ENCODE measurements at places on chromosomes 2 and 18.

GRCh38 chr2:46388881-46389280 lies 90.5 kb upstream of the TMEM247 start:
- no peak for DNase-seq

GRCh38 chr2:228447266-228447915 lies 265.9 kb upstream of the SPHKAP start:
- no peak for DNase-seq

GRCh38 chr18:3758531-3758930 lies 308.6 kb downstream of the TGIF1 start:
- DNase-seq = no peak

GRCh38 chr2:49298230-49298629 lies 143.9 kb upstream of the FSHR start:
- DNase-seq = no peak

GRCh38 chr2:225573603-225574002 lies 174.1 kb downstream of the NYAP2 start:
- no peak for DNase-seq

GRCh38 chr2:65639156-65639864 lies 206.9 kb upstream of the SPRED2 start:
- DNase-seq = no peak

DNA sequence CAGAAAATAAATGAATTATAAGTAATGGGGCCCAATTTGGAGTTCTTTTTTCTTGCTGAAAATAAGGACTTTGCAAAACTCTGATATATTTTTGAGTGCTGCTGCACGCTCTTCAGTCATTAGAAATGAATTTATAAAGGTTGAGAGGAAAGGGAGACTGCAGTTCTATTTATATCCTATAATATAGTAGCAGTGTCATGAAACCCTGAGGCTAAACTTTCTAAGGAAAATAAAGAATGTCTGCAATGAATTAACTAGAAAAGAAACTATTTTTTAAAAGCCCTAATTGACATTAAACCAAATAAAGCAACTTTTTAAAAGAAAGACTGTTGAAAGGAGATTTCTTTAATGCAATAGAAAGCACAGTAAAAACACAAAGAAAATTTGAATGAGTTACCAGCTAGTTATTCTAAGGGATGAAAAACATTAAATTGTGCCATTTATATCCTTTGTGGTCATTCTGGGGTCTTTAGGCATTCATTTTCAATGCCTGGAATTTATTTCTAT lies 1072.8 kb upstream of the TMEFF2 start:
- DNase-seq = no peak

DNA sequence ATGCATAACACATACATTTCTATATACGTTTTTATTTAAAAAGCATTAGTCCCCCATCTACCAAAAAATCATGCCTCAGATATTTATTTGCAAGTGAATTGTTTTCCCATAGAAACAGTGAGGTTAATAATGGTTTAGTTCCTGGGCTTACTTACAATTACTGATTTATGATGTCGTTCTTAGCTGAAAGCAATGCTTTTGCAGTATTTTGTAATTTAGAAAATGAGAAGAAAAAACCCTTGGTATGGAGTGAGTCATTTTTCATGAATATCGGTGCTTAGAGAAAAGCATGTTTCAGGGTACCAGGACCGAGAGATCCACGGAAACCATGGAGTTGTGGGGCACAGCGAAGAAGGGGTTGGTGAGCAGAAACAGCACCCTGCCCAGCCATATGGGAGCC lies 12.0 kb upstream of the CDK15 start:
- no peak for DNase-seq

DNA sequence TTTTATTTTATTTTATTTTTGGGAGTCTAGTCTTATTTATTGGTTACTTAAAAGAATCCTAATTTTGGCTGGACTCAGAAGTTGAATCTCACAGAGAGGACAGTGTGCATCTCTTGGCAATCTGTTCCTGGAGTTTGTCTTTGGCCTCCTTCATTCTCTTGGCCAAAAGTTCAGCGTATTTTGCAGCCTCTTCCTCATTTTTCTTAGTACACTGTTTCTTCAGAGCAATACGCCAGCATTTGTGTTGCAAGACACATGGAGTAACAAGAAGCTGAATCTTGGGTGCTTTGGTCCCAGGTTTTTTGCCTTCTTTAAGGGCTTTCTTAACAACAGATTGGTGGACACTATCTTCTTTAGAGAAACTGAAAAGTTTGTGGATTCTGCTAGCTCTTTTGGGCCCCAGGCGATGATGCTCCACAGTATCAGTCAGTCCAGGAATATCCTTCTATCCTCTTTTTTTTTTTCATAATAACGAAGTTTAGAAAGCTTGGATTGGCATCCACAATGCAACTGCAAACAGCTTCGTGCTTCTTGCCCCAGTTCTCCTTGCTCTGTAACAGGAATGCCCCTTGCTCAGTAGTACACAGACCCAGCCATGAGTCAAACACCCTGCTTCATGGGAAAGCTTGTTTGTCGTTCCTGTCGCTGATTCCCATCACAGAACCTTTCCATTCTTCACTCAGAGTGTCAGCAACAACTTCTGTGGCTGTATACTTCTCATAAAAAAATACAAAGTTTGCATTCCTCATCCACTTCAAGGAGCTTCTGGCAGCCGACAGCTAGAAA lies 34.8 kb upstream of the RFX8 start:
- no peak for DNase-seq

- DNase-seq = peak; percentile 24
These were observed 52.6 kb downstream of the GNAL start for GRCh38 chr18:11741505-11742145.

- no peak for DNase-seq
These were observed 72.8 kb downstream of the NEDD4L start for GRCh38 chr18:58116818-58117217.

DNA sequence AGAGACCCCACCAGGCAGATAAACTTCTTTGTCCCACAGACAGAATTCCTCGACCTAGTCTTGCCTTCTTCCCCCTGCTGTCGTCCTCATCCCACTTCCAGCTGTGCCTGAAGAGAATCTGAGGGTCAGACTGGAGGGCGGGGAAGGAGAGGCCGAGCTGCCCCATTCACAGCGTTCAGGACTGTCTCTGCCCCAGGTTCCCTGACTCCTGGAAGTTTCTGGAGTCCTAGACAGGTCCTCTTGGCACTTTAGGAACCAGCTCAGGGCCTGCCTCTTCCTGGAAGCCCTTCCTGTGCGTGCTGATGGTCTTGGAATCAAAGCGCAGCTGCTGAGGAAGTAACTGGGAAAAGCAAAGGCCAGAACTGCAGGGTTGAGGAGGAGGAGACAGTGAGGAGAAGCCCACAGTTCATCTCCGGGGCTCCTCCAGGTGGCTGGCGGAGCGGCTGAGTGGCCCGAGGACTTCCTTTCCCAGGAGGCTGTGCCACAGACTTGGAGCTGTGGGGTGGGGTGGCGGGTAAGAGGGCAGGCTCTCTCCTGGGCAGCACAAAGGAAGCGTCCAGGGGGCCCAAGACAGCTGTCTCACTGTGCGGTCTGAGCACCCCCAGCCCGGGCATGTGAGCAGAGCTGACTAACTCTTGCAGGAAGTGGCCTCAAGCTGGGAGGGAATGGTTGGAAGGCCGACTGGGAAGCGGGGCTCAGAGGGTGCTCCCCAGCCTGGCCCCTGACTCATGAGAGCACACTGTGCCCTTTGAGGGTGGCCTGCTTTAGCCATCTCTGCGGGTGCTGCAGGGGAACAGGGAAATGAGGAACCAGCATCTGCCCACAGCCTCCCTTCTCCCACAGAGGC lies 39.5 kb downstream of the SDC1 start:
- no peak for DNase-seq

DNA sequence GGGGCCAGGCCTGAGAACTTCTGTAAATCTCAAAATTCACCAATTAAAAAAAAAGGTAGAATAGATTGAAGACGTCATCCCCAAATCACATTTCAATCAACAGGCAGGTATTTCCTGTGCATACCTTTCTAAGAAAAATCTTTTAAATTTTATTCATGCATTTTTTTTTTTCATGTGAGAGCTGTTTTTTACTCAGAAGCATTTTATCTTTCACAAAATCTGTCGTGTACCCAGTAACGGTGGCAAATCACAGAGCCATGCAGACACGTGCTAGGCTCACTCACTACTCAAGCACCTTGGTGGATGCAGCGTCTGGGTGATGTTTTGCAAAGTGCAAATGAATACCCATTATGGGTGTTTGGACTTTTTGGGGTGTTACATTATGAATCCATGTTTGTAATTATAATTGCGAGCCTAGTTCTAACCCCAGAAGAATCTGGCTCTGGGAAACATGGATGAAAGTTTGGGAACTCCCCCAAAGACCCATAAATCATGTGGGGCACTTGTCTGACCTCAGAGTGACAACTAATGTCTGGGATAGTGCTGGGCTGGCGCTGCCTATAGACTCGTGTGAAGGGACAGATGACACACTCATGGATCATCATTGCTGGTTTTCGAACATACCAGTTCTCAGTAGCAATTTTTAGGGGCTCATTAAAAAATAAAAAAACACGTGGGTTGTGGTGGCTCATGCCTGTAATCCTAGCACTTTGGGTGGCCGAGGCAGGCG lies 335.2 kb downstream of the LPIN1 start:
- no peak for DNase-seq

GRCh38 chr2:62014102-62014501 lies 108.6 kb downstream of the COMMD1 start:
- DNase-seq = no peak

- DNase-seq = no peak
These were observed 80.8 kb downstream of the LCLAT1 start for GRCh38 chr2:30527859-30528258.

GRCh38 chr2:38427936-38428335 lies 50.9 kb upstream of the ATL2 start:
- no peak for DNase-seq

DNA sequence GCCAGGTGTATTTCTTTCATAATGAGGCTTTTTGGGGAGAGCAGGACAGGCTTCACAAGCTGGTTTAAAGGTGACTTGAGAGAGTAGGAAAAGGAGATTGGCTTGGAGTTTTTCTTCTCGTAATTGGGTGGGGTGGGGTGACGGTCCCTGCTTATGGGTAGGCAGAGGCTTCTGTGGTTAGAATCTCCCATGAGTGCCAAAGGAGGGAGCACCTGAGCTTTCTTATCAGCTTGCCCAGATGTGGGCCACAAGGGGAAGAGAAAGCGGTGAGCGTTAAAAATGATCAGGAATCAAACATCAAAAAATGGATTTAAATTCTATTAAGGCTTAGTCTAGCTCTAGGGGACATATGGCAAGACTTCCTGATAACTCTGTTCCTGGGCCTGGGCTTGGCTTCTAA lies 9.7 kb upstream of the PNPT1 start:
- no peak for DNase-seq

DNA sequence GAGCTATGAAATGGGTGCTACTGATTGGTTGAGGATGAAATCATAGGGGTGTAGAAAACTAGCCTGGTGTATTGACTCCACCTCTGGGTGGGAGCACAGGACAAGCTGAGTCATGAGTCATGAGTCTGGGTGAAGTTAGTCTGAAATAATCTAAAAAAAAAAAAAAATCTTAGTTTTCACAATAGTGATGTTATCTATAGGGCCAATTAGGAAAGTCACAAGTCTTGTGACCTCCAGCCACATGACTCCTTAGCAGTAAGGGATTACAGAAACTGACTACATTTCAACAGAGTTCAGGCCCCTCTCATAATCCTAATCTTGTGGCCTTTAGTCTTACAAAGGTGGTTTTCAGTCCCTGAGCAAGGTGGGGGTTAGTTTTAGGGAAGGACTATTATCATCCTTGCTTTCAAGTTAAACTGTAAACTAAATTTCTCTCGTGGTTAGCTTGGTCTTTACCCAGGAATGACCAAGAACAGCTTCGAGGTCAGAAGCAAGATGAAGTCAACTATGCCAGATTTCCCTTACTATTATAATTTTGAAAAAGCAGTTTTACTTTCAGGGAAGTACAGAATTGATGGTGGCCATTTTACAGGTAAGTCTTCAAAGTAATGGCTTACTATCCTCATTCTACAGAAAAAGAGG lies 338.0 kb upstream of the GYPC start:
- DNase-seq = no peak

DNA sequence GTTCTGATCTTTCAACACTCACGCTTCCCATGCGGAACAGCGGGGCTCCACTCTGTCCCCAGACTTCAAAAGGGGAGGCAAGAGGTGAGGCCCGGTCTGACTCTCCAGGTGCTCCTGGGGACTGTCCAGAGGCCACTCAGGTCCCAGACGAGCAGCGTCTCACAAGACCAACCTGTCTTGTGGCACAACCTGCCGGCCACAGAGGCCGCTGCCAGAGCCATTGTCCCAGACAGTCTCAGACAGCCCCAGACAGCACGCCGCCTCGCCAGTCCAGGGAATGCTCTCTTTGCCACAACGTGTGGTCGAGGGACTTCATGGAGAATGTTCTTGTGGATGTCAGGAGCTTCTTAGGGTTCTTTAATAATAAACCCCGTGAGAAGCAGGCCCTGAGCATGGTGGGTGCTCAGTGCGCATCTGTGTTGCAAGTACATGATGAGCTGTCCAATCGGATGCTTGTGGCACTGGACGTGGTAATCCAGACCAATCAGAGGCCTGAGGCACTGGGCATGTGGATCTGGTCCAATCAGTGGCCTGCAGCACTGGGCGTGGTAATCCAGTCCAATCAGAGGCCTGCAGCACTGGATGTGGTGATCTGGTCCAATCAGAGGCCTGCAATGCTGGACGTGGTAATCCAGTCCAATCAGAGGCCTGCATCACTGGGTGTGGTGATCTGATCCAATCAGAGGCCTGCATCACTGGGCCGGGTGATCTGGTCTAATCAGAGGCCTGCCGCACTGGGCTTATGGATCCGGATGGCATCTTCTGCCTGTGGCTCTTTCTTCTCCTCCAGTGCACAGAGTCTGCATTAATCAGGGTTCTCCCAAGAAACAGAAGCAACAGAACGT lies 76.4 kb downstream of the TMEM18 start:
- no peak for DNase-seq

DNA sequence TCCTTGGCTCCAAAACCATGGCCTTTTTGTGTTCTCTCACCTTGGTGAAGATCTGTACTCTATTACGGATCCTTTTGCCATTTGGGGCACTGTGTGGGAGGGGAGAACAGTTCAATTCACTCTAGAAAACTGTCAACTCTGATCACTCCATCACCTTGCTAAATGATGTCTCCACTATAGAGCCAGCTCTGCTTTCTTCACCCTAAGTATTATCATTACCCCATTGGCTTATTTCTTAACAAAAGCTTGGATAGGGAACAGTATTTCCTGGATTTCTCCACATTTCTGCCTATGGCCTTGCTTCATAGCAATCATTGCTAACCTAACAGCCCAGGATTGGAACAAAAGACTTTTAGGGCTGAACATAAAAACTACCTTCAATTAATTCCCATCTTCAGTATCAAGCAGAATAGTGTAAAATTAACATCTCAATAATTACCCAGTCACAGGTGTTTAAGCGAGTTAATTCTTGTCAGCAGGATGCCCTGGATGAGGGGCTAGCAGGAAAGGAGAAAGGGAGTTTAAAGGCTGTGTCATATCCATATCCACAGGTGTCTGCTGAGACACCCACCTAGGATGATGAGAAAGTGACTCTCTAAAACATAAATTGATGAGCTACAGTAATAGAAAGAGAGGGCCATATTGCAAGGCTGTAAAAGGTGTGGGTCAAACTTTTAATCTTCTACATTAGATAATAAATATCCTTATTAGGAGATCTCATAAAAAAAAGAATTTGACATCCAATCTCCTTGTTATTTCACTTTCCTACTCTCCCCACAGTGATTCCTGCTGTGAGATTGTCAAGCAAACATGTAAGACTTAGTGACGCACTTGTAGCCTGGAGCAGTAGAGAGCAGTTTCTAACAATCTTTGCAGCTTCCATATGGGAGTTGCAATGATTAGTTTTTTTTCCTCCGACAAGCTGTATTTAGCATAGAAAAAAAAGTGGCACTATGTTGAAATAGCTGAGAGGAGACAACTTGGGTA lies 589.5 kb upstream of the NXPH2 start:
- no peak for DNase-seq
